ENCODE measurements at places on chromosomes 12 and 14.

GRCh38 chr14:58547649-58548048 is 90.1 kb upstream of the DACT1 start:
- no peak for DNase-seq

GRCh38 chr14:58291646-58292045 is 6.7 kb upstream of the ARID4A start:
- DNase-seq: no peak

GRCh38 chr14:24179294-24179960 is 7.5 kb downstream of the REC8 start:
- DNase-seq: no peak

- no peak for DNase-seq
Measured at GRCh38 chr14:22769369-22769768, 2.9 kb downstream of the OXA1L start.

DNA sequence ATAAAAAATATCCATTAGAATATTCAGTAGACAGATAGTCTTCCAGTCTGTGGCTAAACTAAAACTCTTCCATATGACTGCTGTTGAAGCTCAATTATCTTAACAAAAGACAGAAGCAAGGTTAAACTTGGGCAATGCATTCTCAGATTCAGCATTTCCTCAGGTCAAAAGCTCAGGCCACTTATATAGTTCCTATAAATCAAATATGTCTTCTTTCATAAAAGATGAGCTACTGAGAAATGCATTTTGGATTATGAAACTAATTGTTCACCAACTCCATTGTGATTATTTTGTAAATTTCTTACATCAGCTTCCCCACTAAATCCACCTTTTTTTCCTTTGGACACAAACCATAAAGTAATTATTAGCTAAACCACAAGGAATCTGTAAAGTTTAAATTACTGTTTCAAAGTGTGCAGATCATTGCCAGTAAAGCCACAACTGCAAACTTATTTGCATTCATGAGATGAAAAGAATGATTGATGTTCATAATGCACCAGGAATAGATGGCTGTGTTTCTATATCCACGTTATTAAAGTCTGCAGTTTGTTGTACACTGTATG is 224.4 kb downstream of the FBXL14 start:
- no peak for DNase-seq

DNA sequence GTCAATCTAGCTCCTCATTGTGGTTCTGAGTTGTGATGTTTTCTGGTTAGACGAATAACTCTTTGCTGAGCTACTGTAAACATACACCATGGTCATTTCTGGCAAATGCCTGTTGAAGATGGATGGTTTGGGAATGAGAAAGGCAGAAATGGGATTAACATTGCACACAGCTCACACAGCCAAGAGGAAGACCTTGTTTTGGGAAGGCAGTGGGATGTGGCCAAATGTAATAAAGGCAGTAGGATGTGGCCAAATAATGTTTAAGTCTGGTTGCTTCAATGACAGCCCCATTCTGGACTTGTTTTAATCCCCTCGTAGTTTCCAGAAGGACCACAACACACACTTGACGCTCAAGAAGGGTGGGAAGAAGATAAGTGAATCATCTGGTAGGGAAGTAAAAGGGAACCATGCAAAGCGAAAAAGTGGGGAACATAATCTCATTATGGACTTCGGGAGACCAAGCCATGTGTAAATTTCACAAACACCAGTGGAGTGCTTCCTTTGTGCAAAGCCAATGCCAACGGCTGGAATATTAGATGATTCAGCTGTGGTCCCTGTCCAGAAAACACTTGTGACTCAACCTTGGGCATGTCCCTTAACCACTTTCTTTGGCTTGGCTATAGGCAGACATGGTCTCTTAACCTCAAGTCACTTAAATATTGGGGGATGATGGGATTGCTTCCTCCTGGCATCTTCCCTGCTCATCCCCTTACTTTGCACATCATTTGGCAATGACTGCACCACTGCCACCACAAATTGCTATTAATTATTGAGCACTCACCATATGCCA is 284.4 kb upstream of the CRY1 start:
- no peak for DNase-seq

- no peak for DNase-seq
Measured at GRCh38 chr12:30845676-30846075, 80.9 kb upstream of the TSPAN11 start.

DNA sequence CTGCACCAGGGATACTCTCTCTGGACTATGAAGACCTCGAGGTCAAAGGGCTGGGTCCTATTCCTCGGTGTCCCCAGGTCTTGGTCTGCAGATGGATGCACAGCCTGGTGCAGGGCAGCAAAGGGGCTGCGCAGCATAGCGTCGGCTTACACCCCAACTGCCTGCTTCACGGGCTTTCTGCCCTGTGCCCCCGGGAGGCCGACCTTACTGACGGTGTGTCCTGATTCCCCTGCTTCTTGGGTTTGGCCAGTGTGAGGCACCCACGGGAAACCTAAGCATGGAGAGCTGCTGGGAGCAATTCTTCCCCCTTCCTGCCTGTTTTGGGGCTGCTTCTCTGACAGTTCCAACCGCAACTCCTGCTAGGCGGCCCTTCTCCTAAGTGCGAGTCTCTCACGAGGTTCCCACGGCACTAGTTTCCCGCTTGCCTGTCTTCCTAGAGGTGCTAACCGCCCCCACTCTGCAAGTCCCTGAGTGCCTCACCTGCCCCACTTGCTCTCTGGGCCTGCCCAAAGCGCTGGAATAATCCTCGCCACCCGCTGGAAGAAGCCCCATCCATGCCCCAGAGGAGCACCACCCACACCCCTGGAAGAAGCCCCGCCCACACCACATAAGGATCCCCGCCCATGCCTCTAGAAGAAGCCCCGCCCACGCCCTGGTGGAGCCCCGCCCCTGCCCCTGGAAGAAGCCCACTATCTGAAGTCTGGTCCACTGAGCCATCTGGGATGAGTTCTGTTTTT is 54.0 kb downstream of the PRIMA1 start:
- DNase-seq: no peak

GRCh38 chr14:69328317-69328716 is 68.4 kb downstream of the GALNT16 start:
- no peak for DNase-seq

- no peak for DNase-seq
Measured at GRCh38 chr14:35390577-35391387, 13.8 kb downstream of the NFKBIA start.
